ENCODE measurements at places on chromosomes 6 and 20.

GRCh38 chr20:23436681-23437080 is 2.8 kb upstream of the CSTL1 start:
- DNase-seq, result no peak

GRCh38 chr20:41798930-41799502 is 180.8 kb upstream of the CHD6 start:
- DNase-seq, result peak; percentile 42

GRCh38 chr20:51732096-51732791 is 35.9 kb downstream of the ATP9A start:
- DNase-seq, result no peak

- DNase-seq, result peak; percentile 40
Observed at GRCh38 chr20:21104921-21105320, 1.2 kb downstream of the LINC00237 start.

DNA sequence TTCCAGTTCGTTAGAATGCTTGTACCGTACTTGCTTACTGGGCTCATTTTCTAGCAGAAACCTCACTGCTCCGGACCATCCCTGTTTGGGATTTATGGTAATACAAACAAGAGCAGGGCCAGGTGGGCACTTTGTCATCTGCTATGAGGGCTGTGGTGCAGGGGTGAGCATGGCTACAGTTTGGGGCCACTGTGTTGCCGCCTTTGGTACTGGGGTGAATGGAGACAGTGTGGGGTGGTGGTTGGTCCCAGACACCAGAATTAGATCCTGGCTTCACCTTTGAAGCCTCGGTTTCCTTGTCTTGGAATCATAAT is 95.0 kb downstream of the TOX2 start:
- no peak for DNase-seq

- DNase-seq, result peak; percentile 77
Observed at GRCh38 chr6:30213957-30214656, 901 bp upstream of the TRIM26 start.

DNA sequence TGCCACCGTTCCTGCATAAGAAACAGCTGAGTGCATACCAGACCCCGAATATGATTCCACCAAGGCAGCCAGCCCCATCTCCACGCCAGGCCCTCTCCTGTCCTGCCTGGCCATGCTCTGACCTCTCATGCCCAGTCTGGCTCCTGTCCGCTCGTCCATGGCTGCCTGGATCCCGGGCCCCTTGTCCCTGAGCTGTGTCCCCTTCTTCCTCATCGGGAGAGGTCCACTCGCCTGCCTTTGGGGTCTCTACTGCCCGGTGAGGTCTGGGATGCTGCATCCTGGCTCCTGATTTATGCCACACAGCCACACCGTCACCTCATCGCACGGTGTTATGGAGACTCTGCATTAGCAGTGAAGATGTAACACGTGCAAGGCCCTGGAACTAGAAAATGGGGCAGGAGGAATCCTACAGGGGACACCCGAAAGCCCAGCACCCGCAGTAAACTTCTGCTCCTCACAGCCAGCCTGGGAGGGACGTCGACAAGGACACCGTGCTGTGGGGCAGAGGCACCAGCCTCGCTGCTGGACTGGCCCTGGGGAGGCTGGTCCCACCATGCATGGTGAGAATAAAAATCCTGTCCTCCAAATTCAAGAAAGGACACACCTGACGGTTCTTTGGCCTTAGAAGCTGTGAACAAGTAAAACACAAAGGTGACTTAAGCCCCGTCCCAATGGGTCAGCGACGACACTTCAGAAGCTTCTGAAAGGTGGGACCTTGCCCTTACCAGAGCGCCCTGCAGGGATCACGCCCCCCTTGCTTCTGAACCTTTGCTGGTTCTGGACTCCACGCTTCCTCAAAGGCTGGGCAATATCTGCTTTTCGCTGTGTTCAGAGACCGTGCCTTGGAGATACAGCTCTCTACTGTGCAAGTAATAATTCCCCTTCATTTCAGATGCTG is 103.0 kb downstream of the DLL1 start:
- no peak for DNase-seq

- peak; percentile 23 for DNase-seq
Observed at GRCh38 chr6:31202259-31203166, 32.0 kb upstream of the POU5F1 start.

DNA sequence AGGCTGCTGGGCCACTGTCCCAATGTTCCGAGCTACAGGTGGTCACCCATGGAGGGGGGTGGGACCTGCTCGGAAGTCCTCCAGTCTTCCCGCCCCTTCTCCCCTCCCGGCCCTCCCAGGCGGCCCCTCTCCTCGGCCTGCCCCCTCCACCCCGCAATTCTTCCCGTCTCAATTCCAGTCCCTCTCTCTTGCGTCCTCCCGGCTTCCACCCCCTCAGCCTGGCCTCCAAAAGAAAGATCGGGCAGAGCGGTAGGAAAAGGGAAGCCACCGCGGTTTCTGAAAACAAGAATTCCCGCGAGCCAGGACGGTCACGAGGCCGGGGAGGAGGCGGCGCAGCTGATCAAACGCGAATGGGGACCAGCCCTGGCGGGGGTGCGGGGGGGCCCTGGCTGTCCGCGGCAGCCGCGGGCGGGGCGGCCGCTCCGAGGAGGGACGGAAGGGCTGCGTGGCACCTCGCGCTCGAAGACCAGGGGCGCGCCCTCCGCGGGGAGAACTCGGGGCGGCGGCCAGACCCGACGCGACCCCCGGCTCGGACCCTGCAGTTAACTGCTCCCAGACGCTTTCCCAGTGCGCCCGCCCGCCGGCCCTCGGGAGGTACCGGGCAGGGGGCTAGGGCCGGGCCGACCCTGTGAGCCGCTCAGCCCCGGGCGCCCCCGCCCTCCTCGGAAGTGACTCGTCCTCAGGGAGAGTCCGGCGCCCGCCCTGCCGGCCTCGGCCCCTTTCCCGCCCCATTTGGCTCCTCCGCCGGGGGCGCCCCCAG is 1.0 kb downstream of the PXDC1 start:
- DNase-seq, result peak; percentile 69

GRCh38 chr6:166556336-166556735 is 30.1 kb downstream of the RAMACL start:
- DNase-seq, result no peak

DNA sequence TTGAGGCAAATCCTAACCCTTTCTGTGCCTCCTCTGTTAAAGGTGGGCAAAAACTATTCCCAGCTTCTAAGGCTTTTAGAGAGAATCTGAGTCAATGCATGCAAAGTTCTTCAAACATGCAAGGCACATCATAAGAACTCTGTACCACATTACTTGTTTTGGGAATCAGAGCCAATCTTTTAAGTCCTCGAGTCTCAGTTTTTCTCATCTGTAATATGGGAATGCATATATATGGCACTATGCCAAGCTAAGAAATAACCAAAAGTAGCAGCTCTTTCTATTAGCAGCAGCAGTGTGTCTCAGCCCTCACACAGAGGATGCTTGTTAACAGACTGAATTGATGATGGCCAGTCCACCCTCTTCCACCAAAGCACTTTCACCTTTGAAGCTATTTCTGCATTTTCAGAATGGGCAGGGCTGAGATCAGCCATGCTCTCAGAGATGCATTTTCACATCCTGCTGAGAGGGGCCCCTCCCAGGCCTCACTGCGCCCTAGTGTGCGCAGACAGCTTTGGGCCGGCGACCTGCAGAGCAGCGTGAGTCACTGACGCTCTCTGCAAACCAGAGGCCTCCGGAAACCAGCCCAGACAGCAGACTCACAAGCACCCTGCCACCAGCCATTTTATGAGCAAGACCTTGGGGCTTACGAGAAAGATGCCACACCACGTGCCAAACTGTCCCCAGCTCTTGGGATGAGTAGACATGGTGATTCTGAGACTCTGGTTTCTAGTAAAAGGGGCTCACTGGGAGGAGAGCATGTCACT is 138.0 kb downstream of the NFATC2 start:
- DNase-seq, result no peak

GRCh38 chr20:815914-816606 is 17.5 kb upstream of the FAM110A start:
- DNase-seq, result peak; percentile 91

- DNase-seq, result no peak
Observed at GRCh38 chr6:5462856-5463255, 201.5 kb downstream of the FARS2 start.

GRCh38 chr6:149646599-149646998 is 1.9 kb downstream of the KATNA1 start:
- DNase-seq, result no peak

- DNase-seq, result no peak
Observed at GRCh38 chr6:53869964-53870363, 75.2 kb downstream of the LRRC1 start.

DNA sequence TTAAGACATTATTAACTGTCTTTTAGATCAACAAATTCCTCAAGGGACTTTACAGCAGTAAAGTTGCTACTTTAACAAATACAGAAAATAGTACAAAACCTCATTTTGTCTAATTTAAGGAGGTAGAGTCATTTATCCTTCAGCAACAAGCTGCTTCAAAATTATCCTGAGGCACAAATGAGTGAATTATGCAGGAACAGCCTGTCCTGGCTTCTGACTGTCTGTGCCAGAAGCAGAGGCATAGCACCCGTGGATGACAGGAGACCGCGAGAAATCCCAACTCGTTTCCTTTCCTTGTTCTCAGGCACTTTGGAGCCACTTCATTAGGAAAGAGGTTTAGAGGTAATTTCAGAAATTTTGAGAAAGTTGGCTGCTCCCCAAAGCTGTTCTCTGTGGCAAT is 549.2 kb upstream of the BTBD3 start:
- no peak for DNase-seq

GRCh38 chr6:49499126-49499525 is 597 bp upstream of the GLYATL3 start:
- no peak for DNase-seq

DNA sequence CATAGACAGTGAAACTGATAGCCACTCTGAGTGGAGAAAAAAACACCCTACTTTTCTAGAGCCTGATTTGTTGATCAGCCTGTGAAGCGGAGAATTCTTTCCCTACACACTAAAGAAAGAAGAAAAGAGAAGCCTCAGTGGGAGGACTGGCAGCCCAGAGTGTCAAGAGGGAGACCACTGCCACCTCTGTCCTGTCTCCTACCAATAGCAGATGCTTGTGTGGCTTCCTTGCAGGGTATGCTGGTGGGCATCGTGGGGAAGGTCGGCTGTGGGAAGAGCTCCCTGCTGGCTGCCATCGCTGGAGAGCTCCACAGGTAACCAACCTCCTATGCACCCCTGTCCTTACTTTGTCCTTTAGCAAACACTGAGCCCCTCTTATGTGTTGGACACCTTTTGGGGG is 10.4 kb downstream of the ABCC10 start:
- no peak for DNase-seq

- DNase-seq, result no peak
Observed at GRCh38 chr6:79010422-79010821, 67.6 kb downstream of the PHIP start.

DNA sequence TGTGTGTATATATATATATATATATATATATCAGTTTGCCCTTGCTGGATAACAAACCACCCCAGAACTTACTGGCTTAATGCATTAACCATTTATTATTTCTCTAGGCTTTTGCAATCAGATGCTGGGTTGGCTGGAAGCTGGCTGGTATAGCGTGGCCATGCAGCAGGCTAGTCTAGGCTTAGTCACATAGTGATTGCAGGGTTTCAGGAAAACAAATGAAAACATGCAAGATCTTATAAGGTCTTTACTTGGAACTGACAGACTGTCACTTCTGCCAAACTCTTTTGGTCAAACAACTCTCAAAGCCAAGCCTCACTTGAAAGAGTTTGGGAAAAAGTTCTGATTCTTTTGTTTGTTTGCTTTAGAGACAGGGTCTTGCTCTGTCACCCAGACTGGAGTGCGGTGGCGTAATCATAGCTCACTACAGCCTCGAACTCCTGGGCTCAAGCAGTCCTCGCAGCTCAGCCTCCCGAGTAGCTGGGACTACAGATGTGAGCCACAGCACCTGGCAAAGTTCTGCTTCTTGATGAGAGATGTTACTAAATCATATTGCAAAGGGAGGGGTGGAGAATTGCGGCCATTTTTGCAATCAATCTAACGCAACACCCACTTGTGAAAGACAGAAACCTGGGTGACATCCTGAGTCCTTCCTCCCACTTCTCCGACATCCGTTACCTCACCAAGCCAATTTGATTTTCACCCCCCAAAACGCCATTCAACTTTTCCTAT is 74.6 kb upstream of the RNF24 start:
- DNase-seq, result no peak

GRCh38 chr6:104638841-104639290 is 220.9 kb downstream of the HACE1 start:
- no peak for DNase-seq

DNA sequence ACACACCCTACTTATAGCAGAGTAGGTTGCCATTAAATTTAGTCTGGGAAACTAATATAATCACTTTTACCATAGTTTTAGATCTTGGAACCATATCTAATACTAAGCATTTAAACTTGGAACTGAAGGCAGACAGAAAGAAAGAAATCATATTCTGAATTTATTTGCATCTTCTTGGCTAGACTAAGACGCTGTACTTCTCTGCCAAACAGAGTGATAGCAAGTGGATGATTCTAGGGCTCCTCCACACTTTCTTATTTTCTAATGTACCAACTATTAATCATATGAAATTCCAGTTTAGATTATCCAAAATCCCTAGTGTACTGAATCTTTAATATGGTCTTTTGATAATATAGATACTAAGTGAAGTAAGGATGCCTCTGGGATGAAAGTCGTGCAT is 277.0 kb downstream of the CENPW start:
- no peak for DNase-seq

DNA sequence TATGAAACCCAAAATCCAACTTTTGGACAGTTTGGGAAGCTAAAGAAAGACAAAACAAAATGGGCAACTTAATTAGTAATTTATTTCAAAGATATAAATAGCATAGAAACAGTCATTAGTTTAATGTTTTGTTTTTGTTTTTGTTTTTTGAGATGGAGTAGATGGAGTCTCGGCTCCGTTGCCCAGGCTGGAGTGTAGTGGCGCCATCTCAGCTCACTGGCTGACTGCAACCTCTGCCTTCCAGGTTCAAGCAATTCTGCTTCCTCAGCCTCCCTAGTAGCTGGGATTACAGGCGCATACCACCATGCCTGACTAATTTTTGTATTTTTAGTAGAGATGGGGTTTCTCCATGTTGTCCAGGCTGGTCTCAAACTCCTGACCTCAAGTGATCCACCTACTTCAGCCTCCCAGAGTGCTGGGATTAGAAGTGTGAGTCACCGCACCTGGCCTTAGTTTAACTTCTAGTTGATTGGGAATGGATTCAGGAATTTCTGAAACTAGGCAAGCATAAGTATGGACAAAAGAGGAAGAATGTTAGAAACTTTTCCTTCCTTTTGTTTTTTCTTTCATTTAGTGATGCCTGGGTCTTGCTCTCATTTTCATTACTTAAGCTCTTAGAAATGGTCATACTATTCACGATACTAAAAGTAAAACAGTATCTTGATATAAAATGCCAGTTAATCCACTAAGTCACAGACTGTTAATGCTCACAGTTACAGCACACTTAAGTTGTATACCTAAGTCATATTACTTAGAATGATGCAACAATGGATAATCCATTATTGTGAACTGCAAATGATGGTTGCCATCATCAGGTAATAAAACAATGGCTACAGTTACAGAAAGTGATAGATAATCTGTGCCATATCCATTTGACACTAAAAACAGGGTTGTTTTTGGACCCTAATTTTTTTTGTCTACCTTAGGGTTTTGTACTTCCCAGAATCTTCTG is 8.2 kb downstream of the SENP6 start:
- DNase-seq, result peak; percentile 52

- no peak for DNase-seq
Observed at GRCh38 chr20:23298155-23298554, 52.4 kb upstream of the NXT1 start.
